ENCODE measurements at places on chromosomes 12 and 14.

- DNase-seq: no peak
Measured at GRCh38 chr12:51377099-51377984, 13.9 kb downstream of the GALNT6 start.

DNA sequence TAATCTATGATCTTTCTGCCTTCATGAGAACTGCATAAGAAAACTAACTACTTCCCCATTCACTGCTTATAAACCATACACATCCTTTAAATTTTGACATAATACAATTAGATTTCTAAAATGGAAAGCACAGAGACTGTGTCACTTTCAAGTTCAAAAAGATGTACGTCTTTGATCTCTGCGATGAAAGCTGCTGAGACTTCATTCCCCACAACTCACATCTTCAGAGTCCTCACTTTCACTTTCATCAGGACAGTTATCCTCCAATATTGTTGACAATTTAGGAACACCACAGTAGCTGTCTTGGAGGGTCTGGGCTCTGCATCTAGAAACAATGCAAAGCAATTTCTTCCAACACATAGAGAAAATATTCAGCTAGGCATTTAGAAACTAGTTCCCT, 47.9 kb upstream of the KCNC2 start:
- DNase-seq: no peak

DNA sequence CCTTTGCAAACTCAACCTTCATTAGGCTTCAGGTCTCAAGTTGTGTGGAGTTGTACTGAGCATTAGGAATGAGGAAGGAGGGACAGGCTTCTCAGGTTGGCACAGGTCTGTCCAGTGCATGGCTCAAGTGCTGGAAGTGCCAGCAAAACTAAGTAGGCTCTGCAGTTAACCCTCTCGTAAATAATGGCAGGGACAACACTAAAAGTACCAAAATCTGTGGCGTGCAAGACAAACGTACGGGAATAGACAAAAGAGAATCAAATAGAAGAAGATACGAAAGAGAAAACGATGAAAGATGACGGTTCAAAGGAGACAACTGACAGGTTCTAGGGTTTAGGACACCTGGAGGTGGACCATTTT, 612 bp downstream of the TRAPPC6B start:
- DNase-seq: peak; percentile 45

DNA sequence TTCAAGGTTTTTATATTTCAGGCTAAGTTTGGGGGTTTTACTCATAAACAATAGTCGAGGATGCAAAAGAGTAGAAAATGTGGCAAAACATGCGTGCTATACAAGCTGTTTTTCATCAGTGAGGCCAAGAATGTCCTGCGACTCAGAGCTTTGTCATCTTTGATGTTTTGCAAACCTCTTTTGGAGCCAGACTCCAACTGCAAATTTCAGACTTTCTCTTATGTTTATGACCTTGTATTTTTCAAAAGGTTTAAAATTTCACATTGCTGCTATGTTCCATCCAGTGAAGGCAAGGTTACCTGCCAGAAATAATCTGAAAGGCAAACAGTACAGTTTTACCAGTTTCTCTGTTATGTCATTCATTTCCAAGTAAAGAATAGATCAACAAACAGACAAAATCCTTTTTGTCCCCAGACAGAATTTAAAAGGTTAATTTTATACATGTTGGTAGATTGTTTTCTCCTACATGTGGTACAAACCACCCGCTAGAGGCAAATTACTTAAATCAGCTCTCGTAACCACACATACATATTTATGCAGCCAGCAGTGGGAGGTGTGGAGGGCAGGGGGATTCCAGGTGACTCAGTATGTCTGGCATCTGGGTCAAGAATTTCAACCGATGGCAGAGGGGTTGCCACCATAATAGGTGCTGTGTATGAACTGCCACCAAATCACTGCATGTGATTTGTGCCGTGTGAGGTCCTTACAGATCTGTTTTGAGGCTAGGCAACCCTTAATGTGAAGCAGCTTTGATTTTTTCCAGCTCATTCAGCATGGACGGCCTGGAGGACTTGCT, 119.8 kb upstream of the CPM start:
- peak; percentile 67 for DNase-seq

DNA sequence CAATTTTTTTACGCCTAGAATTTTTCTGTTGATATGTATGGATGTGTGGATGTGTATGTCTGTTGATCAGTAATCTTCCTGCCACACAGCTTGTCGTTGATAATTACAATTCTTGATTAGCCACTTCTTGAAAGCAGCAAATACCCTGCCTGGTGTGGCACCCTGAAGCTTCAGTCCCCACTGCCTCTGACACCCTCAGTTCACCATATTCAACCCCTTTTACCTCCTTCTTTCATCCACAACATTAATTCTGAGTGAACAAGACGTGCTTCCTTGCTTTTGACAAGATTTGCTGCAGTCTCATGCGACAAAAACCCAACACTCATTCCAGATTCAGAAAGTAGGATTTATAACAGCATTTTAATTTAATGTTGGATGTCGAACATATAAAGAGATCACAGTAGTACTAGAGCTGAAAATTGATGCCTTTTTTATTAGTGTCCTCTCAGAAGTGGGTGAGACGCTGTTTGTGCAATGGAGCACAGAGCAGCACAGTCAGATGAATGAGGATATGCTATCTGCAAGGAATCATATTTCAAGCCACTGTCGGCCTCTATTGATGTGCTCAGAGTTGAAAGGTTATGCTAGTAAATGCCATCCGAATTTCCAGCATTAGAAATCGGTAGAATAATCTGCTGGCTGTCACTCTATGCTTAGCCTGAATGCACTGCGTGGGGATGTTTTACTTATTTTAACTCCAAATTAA, 383.7 kb downstream of the EGLN3 start:
- DNase-seq: no peak

GRCh38 chr12:113194971-113195391, 9.5 kb downstream of the RITA1 start:
- no peak for DNase-seq
